ENCODE measurements at places on chromosomes 16 and 17.

- no peak for DNase-seq
Measured at GRCh38 chr17:83025636-83026280, 53.7 kb upstream of the METRNL start.

GRCh38 chr16:14486520-14487303 is 143.3 kb downstream of the PARN start:
- DNase-seq = no peak

GRCh38 chr17:32494621-32495358 is 8.0 kb downstream of the CDK5R1 start:
- DNase-seq = no peak

- DNase-seq = peak; percentile 50
Measured at GRCh38 chr16:4465977-4466779, 8.2 kb downstream of the NMRAL1 start.

- no peak for DNase-seq
Measured at GRCh38 chr16:4376126-4376892, 4.7 kb downstream of the VASN start.

DNA sequence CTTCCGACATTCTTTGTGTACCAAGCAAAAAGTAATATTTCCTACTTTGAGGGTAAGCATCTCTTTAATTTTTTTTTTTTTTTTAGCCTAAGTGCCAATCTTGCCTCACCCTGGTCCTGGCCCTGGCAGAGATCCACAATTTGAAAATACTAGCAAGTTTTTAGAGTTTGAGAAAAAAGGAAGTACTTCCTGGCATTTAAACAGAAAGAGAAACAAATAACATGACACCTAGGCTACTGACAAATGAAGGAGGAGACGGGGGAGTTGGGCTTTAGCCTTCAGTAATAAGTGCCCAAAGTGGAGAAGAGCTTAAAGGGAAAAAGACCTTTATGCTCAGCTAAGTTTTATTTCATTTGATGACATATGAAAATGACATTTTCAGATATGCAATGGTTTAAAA is 92.8 kb downstream of the HS3ST3A1 start:
- no peak for DNase-seq

GRCh38 chr17:13292291-13292690 is 274.5 kb upstream of the ELAC2 start:
- DNase-seq = no peak

DNA sequence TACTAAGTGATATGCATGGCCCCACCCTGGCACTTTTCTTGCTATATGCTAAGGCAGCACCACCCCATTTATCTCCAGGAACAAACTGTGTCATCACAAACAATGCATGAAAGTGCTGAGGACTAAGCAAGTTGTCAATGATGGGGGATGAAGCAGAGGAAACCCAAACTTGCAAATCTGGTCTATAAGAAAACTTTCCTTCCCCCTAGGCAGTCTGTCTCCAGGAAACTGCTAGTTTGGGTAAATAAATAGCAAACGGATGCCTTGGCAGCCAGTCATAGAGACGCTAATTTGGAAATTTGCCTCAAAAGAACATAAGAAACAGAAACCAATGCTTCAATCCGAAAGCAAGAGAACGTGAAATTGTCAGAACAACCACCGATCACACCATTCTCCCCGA is 5.6 kb upstream of the HSBP1 start:
- DNase-seq = no peak

DNA sequence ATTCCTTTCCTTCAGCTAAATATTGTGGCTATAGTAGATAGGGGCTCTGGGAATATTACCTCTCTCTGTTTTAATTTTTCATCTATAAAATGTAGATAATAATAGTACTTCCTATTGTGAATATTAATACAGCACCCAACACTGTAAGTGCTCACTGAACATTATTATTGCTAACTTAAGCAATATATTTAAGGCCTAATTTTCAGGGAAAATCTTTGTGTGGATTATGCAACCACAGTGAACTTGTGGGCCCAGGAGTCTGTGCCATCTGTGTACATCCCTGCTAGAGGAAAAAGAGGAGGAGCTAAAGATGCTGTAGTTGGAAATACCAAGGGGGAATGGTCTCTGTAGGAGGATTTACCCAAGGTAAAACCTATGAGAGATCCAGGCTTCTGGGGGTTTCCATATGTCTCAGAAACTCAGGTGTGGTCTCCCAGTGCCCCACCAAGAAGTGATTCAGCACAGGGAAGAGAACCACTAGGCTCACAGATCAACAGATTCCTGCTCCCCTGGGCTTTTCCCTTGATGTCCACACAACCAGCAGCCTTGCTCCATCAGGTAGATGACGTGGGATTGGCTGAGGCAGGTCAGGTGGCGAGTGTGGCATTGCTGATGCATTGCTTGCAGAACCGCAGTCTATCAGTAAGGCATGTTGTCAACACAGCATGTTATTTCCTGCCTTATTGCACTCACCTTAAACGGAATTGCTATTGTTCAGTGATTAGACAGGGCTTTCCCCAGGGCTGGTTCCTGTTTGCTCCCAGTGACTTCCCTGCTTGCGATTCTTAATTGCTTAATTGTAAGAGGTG is 1.6 kb upstream of the N4BP1 start:
- DNase-seq = peak; percentile 51

DNA sequence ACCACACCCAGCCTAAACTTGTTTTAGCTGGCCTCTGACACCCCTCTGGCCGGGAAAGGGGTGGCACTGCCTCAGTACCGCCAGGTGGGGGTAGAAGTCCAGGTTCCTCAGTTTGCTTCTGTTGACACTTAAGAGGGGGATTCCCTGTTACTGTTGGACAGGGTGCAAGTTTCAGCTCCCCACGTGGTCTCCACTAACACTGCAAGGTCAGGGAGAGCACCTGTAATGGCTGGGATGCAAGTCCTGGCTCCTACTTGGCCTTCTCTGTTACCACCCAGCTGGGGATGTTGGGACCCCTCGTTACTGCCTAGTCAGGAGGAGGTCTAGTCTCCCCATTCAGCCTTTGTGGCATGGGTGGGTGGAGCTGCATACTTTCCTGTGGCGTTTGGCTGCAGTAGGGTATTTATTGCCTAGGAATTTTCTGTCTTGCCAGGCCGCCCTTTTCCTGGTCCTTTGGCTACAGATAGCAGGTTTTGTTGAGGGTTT is 10.6 kb upstream of the MFAP4 start:
- no peak for DNase-seq

DNA sequence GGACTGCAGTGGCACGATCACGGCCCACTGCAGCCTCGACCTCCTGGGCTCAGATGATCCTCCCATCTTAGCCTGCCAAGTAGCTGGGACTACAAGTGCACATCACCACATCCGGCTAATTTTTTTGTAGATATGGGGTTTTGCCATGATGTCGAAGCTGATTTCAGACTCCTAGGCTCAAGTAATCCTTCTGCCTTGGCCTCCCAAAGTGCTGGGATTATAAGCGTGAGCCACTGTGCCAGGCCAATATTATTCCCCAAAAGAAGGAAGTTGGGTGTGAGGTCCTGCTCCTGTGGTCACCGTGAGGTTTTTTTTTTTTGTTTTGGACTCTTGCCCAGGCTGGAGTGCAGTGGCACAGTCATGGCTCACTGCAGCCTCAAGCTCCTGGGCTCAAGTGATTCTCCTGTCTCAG is 1.5 kb downstream of the AMZ2 start:
- no peak for DNase-seq

DNA sequence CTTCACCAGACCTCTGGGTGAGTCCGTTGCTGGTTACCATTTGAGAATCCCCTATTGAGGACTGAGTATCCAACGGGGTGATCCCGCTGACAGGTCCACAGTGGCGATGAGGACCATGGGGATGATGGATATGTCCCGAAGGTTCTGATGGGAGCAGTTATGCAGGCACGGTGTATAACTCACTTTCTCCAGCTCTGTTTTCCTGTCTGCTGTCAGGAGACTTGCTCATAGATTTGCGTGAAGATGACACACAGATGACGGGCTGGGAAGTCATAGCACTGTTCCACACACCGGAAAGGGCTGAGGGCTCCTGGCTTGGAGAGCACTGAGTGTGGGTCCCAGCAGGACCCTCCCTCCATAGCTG is 22.2 kb upstream of the ADCY7 start:
- no peak for DNase-seq

DNA sequence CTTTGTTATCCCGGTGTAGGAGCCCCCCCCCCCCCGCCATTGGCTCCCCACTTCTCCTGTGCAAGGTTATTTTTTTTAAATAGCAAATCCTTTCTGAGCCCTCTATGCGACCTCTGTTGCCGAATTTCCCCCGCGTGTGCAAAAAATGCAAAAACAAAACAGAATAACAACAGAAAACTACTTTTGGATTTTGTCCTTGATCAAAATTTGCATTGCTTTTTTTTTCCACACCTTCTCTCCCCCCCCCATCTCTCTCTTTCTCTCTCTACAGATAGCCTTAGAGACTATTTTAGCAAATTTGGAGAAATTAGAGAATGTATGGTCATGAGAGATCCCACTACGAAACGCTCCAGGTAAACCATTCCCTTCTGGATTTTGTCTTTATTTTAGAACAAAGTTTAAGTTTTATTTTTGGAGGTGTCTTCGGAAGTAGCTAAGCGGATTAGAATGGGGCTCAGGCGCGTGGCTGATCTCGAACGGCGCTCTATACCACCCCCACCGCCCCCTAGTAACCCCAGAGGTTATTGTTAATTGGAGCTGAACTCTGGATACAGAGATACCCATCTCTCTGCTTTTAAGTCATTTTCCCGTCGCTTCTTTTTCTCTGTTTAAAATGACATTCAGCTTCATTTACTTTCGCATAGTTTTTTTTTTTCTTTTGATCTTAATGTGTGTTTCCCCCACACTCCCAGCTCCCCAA is 1.0 kb downstream of the MSI2 start:
- DNase-seq = no peak

GRCh38 chr16:28261942-28262341 is 30.4 kb upstream of the SBK1 start:
- no peak for DNase-seq

GRCh38 chr16:23930791-23931190 is 95.0 kb downstream of the PRKCB start:
- no peak for DNase-seq

GRCh38 chr16:12086822-12087221 is 110.3 kb downstream of the SNX29 start:
- DNase-seq = no peak

- no peak for DNase-seq
Measured at GRCh38 chr17:44693609-44694008, 4.0 kb upstream of the CCDC43 start.

DNA sequence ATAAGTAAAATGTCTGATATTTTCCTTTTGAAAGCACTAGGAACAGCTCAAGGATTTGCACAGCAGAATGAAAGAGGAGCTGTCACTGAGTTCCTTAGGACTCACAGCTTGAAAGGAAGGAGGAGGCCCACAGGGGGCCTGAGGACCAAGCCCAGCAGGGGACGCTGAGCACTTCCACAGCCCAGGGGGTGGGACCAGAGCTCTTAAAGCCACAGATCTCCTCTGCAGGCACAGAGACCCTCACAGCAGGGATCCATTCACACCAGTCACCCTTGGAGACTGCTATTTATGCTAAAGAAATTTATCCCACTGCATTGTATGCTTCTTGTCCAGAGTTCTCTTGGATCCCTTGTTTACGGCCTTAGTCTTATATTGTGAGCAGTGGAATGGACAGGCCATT is 253.3 kb downstream of the STX8 start:
- no peak for DNase-seq

- no peak for DNase-seq
Measured at GRCh38 chr16:67388591-67388990, 4.7 kb downstream of the TPPP3 start.

- no peak for DNase-seq
Measured at GRCh38 chr16:22681554-22682291, 132.2 kb upstream of the HS3ST2 start.

GRCh38 chr17:74652020-74652419 is 28.5 kb upstream of the CD300E start:
- DNase-seq = no peak

- DNase-seq = peak; percentile 4
Measured at GRCh38 chr16:58306327-58306726, 11.5 kb upstream of the PRSS54 start.

DNA sequence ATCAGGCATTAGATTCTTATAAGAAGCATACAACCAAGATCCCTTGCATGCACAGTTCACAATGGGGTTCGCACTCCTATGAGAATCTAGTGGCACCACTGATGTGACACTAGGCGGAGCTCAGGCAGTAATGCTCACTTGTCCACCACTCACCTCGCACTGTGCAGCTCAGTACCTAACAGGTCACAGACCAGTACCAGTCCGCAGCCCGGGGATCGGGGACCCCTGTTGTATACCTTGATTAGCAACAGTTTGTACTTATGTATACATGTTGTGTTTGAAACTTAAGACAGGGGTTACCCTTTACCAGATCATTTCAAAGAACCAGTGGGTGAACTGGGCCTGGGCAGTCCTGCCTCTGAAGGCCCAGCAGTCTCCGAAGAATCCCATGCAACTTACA is 103.7 kb downstream of the PMP22 start:
- no peak for DNase-seq

DNA sequence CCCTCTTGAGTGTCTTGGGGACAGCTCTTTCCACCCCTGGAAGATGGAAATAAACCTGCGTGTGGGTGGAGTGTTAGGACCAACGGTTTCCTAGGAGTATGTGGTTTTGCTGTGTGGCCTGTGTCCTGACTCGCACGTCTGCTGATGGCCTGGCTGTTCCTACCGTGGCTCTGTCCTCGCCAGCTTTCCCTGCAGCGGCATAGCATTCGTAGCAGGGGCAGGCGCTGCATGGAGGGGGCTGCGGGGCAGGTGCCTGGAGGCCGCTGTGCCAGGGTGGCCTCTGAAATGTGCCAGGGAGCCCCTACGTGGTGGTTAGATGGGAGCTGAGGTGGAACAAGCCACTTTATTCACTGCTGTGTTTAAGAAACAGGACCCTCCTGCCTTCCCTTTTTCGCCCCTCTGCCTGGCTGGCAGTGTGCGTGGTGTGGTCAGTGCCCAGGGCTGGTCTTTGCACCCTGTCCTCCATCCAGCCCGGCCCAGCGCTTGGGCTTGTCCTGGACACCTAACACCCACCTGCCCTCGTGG is 10.6 kb downstream of the SLC16A3 start:
- DNase-seq = no peak

DNA sequence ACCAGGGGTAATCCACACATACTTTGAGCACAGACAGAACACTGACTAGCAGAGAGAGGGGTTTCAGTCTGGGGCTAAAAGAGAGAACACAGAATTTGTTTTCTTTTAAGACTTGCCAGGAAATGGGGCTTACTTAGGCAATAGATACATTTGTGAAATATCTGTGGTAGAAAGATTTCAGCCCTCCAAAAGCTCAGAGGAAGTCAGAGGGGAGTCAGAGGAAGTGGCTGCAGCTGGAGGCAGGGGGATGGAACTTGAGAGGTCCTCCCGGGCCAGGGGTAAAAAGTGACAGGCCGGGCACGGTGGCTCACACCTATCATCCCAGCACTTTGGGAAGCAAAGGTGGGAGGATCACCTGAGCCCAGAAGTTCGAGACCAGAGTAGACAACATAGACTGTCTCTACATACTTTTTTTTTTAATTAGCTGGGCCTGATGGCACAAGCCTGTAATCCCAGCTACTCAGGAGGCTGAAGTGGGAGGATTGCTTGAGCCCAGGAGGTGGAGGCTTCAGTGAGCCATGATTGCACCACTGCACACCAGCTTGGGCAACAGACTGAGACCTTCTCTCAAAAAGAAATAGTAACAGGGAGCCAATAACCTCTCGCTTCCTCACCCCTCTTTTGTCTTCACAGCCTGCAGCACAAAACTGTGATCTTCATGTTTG is 49.9 kb downstream of the NLRC5 start:
- DNase-seq = no peak

GRCh38 chr17:5419959-5420653 is at the start of gene RPAIN:
Gene RPAIN (plus strand): TSS chr17:5420182. CDS start chr17:5420211, 29 bp downstream.
- DNase-seq = peak; percentile 72

- DNase-seq = no peak
Measured at GRCh38 chr16:85151079-85151602, 38.9 kb upstream of the CIBAR2 start.
